ENCODE measurements at places on chromosomes 1 and 21.

GRCh38 chr1:158649052-158649451 is 37.5 kb downstream of the SPTA1 start:
- DNase-seq = no peak

DNA sequence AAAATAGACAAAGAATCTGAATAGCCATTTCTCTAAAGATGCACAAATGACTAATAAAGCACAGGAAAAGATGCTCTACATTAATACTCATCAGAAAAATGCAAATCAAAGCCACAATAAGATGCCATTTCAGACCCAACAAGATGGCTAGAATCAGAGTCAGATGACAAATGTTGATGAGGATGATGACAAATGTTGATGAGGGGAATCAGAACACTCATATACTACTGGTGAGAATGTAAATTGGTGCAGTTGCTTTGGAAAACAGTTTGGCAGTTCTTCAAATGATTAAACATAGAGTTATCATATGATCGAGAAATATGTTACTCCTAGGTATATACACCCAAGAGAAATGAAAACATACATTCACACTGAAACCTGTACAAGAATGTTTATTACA is 33.9 kb downstream of the LRRC40 start:
- no peak for DNase-seq

- DNase-seq = no peak
Measured at GRCh38 chr1:233090746-233091494, 140.5 kb downstream of the NTPCR start.

DNA sequence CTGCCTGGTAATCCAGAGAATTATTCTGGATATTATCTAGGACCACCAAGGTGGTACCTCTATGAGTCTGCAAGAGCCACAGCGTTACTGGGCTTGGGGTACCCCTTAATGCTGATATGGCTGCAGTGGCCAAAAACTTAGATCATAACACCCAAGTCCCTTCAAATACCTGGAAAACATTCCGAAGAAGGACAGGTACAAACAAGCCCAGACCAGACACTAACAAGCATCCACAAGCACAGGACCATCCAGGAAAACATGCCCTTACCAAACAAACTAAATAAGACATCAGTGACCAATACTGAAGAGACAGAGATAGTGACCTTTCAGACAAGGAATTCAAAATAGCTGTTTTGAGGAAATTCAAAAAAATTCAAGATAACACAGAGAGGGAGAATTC is 2.9 kb downstream of the C1orf105 start:
- no peak for DNase-seq

- DNase-seq = no peak
Measured at GRCh38 chr1:116553386-116554115, 17.3 kb downstream of the CD58 start.

DNA sequence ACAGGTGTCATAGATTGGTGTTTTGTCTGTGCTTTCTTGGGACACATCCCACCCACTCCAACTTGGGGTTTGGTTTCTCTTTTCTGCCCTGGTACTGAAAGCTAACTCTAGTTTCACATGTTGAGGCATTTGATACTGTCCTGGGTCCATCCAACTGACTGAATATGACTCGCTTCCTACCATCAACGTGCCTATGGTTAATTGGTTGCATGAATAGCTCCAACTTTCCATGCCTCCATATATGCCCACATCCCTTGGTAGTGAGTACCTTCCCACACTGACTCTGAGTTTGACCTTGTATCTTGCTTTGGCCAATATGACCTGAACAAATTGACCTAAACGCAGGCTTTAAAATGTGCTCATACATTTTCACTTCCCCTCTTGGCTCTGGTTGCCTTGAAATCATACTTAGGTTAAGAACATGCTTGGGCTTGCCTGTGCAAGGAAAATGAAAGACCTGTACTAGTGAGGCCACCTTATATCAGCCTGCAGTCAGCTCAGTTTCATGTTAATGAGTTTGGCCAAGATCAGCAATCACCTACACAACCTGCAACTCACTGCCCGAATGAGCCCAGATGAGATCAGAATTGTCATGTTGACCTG is 81.0 kb upstream of the KCNK2 start:
- no peak for DNase-seq

DNA sequence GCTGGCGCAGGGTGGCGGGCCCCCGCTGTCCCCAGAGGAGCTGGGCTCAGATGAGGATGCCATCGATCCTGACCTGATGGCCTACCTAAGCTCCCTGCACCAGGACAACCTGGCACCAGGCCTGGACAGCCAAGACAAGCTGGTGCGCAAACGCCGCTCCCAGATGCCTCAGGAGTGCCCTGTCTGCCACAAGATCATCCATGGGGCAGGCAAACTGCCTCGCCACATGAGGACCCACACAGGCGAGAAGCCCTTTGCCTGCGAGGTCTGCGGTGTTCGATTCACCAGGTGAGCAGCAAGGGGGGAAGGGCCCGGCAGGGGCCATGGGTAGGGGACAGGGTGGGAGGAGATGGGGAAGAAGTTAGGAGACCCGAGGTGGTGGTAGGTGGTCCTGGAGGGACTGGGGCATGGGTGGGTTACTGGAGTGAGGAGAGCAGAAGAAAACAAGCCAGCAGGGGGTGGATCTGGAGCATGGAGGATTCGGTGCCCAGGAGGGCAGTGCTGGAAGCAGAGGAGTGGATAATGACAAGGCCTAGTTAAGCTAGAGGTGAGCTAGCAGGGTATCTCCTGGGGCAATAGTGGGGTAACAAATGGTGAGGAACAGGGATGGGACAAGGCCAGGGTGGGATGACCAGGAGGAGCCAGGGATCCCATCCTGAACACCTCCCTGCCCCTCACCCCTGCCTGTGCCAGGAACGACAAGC is 13.1 kb downstream of the ZBTB7B start:
- no peak for DNase-seq

GRCh38 chr1:41481109-41481775 is 3.2 kb downstream of the EDN2 start:
- DNase-seq = no peak
